ENCODE measurements at places on chromosomes 7 and 10.
A peak's percentile ranks its signal among the peaks of the same experiment; 100 is the strongest.

- no peak for DNase-seq
Measured at GRCh38 chr10:8338177-8338766, 283.8 kb downstream of the GATA3 start.

DNA sequence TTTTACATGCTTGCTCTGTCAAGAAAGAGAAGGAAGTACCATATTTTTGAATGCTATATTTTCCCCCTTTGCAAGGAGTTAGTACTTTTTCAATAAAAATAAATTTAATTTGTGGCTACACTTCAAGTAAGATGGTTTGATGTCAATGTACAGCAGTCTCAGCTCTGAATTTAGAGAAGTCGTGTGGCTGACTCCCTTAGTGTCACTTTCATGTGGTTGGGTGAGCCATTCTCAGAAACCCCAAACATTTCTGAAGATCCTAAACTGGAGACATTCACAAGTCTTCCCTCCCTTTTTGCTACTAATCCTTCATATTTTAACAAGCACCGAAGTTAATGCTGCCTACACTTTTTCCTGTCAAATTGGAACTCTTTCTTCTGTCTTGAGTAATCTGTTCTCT is 244.4 kb downstream of the DYNC1I1 start:
- DNase-seq, result no peak

DNA sequence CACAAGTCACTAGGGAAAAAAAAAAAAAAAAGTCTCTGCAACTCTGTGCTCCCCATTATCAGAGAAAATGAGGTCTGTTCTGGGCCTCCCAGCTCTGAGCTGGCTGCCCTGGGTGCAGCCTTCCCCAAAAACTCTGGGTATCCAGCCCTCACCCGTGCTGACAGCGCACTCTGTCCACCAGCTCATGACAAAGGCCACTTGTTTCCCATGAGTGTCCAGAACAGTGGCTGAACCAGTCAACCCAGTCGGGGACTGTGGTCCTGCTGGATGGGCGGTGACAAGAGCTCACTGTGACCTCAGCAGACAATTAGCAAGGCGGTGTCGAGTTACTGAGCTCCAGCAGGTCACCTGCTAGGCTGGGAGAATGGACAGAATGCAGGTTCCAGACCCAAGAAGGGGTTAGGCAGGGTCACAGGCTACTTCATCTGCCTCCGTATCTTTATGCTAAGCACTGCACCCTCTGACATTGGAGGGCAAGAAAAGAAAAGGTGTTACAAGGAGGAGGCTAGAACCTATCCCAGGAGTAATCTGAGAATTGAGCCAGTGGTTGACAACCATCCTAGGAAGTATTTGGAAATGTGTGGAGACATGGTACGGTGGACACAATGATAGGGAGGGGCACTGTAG is 37.2 kb downstream of the DLG5 start:
- no peak for DNase-seq

DNA sequence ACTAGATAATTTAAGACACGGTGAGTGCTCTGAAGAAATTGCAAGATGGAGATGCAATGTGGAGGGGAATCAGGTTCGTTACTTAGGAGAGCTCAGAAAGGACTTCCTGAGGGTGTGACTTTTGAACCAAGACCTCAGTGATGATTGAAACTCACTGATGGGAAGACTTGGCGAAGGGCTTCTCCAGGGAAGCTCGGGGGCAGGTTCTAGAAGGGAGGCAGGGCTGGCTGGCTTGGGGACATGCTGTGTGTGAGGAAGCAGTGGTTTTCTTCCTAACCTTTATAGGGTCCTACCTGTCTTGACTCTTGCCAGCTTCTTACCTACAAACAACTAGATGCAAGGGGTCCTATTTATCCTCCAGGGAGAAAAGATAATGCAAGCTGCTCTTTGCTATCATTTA is 637.9 kb downstream of the ACTR3B start:
- no peak for DNase-seq

DNA sequence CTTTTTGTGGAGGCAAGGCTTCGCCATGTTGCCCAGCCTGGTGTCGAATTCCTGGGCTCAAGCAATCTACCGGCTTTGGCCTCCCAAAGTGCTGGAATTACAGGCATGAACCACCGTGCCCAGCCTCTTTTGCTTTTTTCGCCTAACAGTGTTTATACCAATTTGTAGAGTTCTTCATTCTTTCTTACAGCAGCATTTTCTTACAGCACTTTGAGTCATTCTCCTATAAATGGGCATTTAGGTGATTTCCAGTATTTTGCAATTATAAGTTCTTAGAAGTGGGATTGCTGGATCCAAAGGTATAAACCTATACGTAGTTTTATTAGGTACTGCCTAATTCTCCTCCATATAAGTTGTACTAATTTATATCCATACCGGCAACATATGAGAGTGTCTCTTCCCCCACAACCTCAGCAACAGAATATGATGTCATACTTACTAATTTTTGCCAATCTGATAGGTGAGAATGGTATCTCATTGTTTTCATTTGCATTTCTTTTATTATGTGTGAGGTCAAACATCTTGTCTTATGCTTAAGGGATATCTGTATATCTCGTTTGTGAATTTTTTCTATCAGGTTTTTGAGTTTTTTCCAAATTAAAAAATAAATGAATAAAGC is 39.1 kb downstream of the SUFU start:
- DNase-seq, result no peak

DNA sequence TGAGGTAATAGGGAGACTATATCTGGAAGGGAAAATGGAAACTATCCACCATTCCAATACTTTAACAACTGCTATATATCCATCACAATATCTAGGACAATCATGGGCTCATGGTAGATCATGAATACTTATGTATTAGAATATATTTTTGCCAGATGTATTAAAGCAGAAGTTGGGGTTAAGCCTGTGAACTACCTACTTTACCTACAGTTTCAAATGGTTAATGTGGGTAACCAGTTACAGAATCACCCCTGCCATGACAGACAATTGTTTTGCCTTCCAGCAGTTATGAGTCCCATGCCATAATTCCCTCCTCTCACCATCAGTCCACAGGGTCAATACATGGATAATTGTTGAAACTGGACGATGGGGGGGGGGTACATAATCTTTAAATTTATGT is 29.9 kb upstream of the RAPGEF5 start:
- DNase-seq, result no peak

DNA sequence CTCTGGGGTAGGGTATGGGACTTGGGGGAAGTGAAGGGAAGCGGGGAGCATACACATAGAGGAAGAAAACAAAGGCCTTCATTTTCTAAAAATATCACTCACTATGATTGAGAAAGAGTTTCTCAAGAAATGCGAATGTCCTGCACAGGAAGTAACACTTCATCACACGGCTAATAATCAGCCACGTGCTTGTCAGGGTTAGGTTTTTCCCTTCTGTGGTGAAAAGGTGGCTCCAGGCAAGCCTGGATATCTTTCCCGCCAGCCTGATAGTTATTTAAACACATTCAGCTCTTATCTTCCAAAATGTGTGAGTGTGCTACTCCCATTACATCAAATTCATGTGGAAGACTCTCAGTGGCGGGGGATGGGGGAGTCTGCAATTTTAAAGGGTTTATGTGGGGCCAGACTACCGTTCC is 166.4 kb upstream of the ADO start:
- DNase-seq, result no peak

DNA sequence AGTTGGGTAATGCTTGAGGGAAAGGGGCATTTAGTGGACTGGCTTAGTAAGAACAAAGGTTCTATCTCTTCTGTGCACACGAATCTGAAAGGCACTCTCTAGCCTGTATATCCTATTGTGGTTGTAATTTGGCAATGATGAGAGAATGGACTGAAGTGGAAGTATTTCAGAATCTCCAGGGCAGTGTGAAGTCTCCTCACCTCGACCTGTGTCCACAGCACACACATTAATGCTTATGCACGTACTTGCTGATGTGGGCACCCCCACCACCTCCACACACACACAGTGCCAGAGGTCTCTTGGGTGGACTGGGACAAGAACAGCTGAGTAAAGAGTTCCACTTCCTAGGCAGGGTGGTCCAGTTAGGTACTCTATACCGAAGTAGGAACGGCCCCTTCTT is 6.9 kb downstream of the SMC3 start:
- no peak for DNase-seq

GRCh38 chr7:147681530-147681929 is 909.0 kb upstream of the C7orf33 start:
- DNase-seq, result no peak

GRCh38 chr10:5575144-5575481 is 50.4 kb downstream of the CALML3 start:
- no peak for DNase-seq

DNA sequence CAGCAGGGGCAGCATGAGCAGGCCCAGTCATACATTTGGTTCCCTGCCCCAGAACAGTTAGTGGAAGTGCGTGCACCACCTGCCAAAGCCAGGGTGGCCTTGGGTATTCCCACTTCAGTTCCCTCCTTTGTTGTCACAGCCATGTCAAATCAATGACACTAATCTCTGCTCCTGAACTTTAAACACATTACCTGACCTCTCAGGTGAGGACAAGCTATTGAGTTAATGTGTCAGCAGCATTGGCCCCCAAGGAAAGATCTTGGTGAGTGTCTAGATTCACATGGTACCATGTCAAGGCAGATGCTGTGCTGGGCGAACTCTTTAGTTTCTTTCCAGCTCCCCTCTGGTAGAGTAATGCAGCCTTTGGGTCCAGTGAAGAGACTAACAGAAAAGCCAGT is 2.1 kb downstream of the CYP3A5 start:
- DNase-seq, result no peak

GRCh38 chr10:71963351-71964097 is 671 bp upstream of the CHST3 start:
- DNase-seq, result no peak

DNA sequence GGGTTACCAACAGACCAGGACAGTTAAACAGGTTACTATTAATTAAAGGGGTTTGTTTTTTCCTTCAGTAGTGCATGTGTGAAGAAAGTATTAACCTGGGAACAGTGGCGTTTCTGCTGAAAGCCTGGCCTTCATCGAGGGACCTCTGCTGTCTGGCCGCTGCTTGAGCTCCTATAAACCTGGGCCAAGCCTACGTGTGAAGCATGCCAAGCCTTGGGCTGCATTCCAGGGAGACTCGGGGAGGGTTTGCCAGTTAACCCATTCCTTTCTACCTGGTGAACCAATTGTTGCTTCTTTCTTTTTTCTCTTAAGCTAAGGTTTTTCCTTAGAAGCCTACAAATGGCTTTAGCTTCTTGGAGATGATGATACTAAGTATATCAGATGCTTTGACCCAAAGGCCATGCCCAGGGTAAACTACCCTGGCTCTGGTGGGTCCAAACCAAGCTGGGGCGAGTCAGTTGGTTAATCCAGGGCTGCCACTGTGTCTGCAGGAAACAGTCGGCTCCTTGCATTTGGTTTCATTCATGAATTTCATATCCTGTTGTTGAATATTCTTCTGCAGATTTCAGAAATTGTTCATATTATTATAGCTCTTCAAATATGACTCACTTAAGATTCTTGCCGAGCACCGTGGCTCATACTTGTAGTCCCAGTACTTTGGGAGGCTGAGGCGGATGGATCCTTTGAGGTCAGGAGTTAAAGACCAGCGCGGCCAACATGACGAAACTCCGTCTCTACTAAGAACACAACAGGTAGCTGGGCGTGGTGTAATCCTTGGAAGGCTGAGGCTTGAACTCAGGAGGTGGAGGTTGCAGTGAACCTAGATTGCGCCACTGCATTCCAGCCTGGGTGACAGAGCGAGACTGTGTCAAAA is 23.8 kb downstream of the PFKP start:
- peak; percentile 60 for DNase-seq

DNA sequence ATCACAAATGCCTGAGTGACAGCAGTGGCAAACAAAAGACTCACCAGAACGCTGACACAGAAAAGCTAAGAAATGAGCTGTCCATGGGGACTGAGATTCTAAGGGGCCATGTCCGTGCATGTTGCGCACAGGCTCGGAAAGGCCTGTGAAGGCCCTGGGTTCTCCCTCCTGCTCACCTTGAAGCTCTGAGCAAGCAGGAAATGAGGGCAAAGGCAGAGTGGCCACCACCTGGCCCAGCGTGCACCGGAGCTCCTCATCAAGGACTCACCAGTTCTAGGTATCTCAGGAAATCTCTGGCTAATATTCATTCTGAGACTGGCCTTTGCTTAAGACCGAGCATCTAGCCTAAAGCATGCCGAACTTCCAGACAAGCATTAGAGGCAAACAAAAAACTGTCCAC is 52.7 kb downstream of the MAD1L1 start:
- no peak for DNase-seq

DNA sequence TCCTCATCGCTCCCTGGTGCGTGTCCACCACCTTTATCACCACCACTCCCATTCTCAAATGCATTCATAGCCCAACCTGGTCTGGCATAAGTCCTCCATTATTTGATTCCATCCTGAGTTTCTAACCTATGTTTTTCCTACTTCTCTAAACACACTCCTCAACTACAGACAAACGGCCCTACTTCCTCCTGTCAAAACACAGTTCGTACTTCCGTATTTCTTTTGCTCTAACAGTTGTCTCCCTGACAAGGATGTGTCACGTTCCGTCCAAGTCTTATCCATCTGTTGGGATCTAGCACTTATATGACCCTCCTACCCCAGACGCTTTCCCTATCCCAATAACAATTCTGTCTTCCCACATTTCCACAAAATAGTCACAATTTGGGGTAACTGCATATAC is 46.8 kb downstream of the DOCK4 start:
- DNase-seq, result no peak

DNA sequence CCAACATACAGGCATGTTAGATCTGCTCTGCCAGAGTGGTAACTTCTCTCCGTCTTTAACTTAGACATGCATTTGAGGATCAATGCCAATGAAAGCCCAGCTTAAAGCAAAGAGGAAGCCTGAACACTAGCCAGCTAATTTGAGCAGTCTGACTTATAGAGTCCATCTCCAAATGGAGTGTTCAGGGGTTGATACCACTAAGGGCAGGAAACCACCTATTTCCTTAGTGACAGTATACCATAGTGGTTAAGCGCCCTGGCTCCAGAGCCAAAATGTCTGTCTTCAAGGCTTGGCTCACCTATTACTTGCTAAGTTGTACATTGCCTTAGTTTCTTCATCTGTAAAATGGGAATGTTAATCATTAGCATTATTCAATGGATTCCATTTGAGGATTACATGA is 678.5 kb downstream of the KCNMA1 start:
- no peak for DNase-seq

- DNase-seq, result no peak
Measured at GRCh38 chr7:57199252-57199651, 67.0 kb upstream of the ZNF479 start.

GRCh38 chr10:126519992-126520391 is 131.7 kb upstream of the ADAM12 start:
- no peak for DNase-seq

All from stimulated activated naive CD4-positive, alpha-beta T cell treated with Interleukin-2 at 50 U/mL for 16 hours (primary cell).